ENCODE measurements at places on chromosomes 5 and 9. TPM values are rescaled to one million over a fixed set of nuclear protein-coding genes. Genes with fewer than 3 reads are reported as not detected.

FST gene
- 13.3 TPM for total RNA-seq

FGF10 gene
- not detected for total RNA-seq

ACOT12 gene
- not detected for total RNA-seq

JMY gene
- 3.3 TPM for total RNA-seq

GABBR2 gene
- total RNA-seq: 0.50 TPM

GARIN3 gene
- not detected for total RNA-seq
